ENCODE measurements at places on chromosomes 11 and 22.

DNA sequence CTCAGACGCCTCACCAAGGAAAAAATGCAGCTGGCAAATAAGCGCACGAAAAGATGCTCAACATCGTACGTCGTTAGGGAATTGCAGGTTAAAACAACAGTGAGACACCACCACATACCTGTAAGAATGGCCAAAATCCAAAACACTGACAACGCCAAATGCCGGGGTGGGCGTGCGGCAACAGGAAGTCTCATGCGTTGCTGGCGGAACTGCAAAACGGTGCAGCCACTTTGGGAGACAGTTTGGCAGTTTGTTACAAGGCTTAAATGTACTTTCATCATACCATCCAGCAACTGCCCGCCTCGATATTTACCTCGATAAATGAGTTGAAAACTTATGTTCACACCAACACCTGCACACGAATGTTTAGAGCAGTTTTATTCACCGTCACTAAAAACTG lies 7.5 kb upstream of the CTSD start:
- no peak for DNase-seq
- no peaks in the 10 kb centered on the region for H3K36me3 ChIP-seq
- no peaks in the 10 kb centered on the region for H3K27me3 ChIP-seq
- H3K27ac ChIP-seq = no peak overlapping the region
- H3K4me1 ChIP-seq = peaks cover 10% of the 10 kb centered on the region

- H3K4me3 ChIP-seq = no peak overlapping the region
- no peaks in the 10 kb centered on the region for H3K27me3 ChIP-seq
- no peak overlapping the region for H3K27ac ChIP-seq
- H3K4me1 ChIP-seq = no peaks in the 10 kb centered on the region
- DNase-seq = no peak
These were observed 83.0 kb downstream of the CDKN1C start for GRCh38 chr11:2802389-2803185.

- no peaks in the 10 kb centered on the region for H3K36me3 ChIP-seq
- no peak for DNase-seq
- no peaks in the 10 kb centered on the region for H3K27me3 ChIP-seq
These were observed 71.3 kb upstream of the FGF3 start for GRCh38 chr11:69890476-69890875.

- no peaks in the 10 kb centered on the region for H3K4me1 ChIP-seq
- no peaks in the 10 kb centered on the region for H3K36me3 ChIP-seq
- H3K27me3 ChIP-seq = no peaks in the 10 kb centered on the region
- no peak for DNase-seq
- H3K27ac ChIP-seq = no peak overlapping the region
These were observed 43.2 kb downstream of the ME3 start for GRCh38 chr11:86629045-86629706.

DNA sequence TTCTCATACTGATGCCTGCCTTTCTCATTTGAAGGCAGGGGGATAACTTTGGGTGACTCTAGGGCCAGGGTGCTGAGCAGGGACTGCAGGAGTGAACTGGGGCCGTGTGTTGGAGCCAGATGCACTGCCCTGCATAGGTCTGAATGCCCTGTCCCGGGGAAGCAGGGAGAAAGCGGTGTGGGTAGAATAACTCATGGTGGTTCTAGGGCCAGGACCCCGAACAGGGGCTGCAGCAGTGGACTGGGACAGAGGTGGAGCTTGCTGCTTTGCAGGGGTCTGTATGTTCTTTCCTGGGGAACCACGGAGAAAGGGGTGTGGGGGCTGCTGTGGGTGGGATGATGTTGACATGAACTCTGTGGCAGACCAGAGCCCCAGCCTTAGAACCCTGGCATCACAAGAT lies 52.9 kb downstream of the GAB4 start:
- no peak for DNase-seq
- no peak overlapping the region for H3K4me3 ChIP-seq
- no peaks in the 10 kb centered on the region for H3K4me1 ChIP-seq
- H3K27me3 ChIP-seq = no peaks in the 10 kb centered on the region

GRCh38 chr22:27405672-27406388 lies 395.7 kb downstream of the MN1 start:
- no peaks in the 10 kb centered on the region for H3K4me1 ChIP-seq
- H3K27ac ChIP-seq = no peak overlapping the region
- H3K4me3 ChIP-seq = no peak overlapping the region

DNA sequence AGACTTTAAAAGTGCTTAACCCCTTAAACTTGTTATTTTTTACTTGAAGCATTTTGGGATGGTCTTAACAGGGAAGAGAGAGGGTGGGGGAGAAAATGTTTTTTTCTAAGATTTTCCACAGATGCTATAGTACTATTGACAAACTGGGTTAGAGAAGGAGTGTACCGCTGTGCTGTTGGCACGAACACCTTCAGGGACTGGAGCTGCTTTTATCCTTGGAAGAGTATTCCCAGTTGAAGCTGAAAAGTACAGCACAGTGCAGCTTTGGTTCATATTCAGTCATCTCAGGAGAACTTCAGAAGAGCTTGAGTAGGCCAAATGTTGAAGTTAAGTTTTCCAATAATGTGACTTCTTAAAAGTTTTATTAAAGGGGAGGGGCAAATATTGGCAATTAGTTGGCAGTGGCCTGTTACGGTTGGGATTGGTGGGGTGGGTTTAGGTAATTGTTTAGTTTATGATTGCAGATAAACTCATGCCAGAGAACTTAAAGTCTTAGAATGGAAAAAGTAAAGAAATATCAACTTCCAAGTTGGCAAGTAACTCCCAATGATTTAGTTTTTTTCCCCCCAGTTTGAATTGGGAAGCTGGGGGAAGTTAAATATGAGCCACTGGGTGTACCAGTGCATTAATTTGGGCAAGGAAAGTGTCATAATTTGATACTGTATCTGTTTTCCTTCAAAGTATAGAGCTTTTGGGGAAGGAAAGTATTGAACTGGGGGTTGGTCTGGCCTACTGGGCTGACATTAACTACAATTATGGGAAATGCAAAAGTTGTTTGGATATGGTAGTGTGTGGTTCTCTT lies 2.8 kb downstream of the MALAT1 start:
- H3K36me3 ChIP-seq = peaks cover 62% of the 10 kb centered on the region
- H3K4me1 ChIP-seq = peaks cover 24% of the 10 kb centered on the region
- H3K27me3 ChIP-seq = no peaks in the 10 kb centered on the region
- no peak for DNase-seq

DNA sequence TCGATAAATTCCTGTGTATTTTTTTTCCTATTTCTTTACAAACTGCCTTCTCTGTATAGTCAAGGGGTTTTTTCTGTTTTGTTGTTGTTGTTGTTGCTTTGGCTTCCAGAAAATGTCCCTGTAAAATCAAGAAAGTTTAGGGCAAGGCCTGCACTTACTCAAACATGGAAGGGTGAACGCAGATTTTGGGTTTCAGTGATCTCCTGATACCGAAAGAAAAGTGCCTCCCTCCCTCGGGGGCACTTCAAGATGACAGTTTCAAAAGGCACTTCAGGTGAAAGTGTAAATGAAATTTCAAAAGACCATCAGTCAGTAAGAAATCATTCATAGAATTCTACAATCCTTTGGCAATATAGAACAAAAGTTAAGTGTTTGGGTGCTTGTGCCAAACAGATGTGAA lies 43.4 kb upstream of the TMPRSS4 start:
- H3K27me3 ChIP-seq = no peaks in the 10 kb centered on the region
- no peak overlapping the region for H3K4me3 ChIP-seq
- H3K27ac ChIP-seq = no peak overlapping the region
- no peaks in the 10 kb centered on the region for H3K4me1 ChIP-seq
- DNase-seq = no peak

- no peak for DNase-seq
- H3K27ac ChIP-seq = no peak overlapping the region
- no peak overlapping the region for H3K4me3 ChIP-seq
- no peaks in the 10 kb centered on the region for H3K36me3 ChIP-seq
These were observed 127.5 kb downstream of the SIK3 start for GRCh38 chr11:116970485-116971292.

Data from naive thymus-derived CD4-positive, alpha-beta T cell (primary cell).